ENCODE measurements at places on chromosomes 2 and 18.

- no peak for DNase-seq
These were observed 40.6 kb upstream of the RNU4ATAC start for GRCh38 chr2:121489911-121490583.

DNA sequence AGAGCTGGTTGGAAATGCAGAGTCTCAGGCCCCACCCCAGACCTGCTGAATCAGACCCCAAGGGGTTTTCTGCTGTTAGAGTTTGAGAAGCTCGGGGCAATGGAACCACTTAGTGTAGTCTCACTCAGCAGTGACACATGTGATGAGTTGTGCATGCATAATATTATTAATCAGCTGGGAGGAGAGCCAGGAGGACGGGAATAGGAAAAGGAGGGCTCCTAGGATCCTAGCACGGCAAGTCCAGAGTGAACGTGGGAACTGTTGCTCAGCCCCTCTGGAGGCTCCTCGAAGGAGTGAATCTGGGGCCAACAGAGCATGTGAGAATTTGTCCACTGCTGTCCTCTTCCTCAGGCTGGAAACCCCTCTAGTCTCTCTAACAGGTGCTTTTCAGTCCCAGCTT lies 87.1 kb downstream of the HS1BP3 start:
- DNase-seq, result no peak

DNA sequence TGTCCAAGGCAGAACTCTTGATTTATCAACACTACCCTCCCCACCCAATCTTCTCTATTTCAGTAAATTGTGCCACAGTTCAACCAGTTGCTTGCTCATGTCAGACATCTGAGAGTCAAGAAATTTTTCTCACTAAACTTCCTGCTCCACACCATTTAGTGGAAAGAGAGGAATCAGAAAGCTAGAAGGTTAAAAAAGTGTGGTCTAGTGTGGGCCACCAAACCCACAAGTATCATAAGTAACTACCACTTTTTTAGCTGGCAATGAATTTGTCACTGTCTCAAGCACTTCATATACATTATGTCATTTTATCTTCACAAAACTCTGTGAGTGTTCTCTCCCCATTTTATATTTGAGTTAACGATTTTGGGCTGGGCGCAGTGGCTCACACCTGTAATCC lies 16.6 kb upstream of the MSTN start:
- DNase-seq, result no peak

- DNase-seq, result no peak
These were observed 537 bp upstream of the HOXD4 start for GRCh38 chr2:176150584-176151441.

DNA sequence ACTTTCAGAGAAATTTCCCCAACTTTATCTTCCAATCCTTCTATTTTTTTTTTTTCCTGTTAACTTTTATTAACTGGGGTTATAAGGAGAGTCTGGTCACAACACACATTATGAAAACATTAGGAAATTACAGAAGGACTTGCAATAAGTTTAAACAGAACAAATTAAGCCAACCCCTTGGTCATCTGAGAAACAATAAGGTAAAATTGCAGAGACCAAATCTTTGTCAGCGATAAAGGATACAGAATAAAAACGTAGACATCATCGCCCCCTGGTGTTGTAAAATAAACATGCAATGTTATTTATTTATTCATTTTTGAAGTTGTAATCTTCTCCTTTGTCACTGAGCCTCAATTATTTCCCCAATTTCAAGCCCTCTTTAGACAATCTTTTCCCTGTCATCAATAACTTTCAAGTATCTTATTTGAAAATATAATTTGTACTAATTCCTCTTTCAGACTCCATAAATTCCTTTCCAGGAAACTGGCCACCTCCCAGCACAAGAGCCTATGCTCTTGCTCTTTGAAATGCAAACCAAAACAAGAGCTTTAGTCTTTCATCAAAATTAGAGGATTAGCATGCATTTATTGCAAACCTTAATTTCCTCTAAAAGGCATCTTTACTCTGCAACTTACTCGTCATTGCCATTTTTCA lies 19.5 kb downstream of the G6PC2 start:
- peak; percentile 24 for DNase-seq

- no peak for DNase-seq
These were observed 142.7 kb downstream of the KLHL14 start for GRCh38 chr18:32629981-32630700.

- DNase-seq, result peak; percentile 87
These were observed 114.5 kb upstream of the STPG4 start for GRCh38 chr2:47269316-47270232.

DNA sequence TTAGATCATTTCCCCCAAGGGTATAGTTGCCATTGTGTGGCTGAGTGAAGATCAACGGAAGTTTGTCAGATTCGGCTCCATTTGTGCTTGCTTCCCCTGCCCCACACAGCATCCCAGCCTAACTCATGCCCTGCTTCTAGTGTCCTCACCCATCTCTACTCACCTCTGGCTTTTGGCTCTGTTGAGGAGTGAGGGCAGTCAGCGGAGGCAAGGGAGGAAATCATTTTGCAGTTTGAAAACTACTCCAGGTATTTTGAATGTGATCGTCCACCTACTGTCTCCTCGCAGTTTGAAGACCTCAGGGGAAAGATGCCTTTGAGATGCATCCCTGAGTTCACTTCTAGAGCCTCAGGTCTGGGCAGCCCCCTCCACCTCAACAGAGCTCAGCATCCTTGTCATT lies 116.3 kb downstream of the FEZ2 start:
- DNase-seq, result no peak

- DNase-seq, result no peak
These were observed 9.4 kb upstream of the COLEC11 start for GRCh38 chr2:3585261-3586109.

- DNase-seq, result no peak
These were observed 61.8 kb upstream of the CHRNA1 start for GRCh38 chr2:174826051-174826450.
